ENCODE measurements at places on chromosomes 4 and X.

GRCh38 chr4:16154451-16154850 is 70.6 kb upstream of the PROM1 start:
- DNase-seq = no peak

DNA sequence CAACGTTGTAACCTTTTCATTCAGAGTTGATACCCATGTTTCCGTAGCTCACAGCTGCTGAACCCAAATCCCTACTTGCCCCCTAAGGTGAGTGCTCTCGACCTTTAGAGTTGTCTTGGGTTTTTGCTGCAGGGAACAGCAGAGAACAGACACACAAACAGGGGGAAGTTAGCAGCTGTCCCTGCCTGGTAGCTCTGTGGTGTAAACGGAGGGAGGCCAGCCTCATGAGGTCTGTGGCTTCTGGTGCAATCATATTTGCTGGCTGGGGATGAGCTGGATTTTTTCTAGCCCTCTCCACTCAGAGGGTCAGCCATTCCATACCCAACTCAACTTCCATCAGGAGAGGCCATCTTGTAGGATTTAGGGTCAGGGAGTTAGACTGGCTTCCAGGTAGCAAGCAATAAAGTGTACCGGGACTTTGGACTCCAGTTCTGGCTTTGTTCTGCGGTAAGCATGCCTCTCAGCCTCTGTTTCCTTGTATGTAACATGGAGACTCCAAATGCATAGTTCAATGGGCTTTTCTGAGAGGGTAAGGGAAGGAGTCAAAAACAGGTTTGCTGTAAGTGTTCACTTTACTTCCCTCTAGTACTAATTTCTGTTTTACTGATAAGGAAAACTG is 218.9 kb downstream of the MID1IP1 start:
- no peak for DNase-seq

DNA sequence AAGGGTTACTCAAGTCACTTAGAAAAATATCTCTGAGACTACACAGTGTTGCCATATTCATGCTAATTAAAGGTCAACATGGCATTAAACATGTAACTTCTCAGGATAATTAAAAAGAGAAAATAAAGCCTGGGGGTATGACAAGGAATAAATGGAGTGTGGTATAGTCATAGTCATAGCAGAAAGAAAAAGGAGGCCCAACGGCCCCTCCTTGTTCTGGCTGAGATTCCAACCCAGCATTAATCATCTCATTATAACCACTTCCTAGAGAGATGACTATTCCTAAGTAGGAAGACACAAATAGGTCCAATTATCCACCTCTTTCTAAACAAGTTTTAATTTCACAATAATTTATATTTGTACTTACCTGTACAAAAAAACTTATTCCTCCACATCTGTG is 778.4 kb upstream of the AADAT start:
- DNase-seq = no peak

DNA sequence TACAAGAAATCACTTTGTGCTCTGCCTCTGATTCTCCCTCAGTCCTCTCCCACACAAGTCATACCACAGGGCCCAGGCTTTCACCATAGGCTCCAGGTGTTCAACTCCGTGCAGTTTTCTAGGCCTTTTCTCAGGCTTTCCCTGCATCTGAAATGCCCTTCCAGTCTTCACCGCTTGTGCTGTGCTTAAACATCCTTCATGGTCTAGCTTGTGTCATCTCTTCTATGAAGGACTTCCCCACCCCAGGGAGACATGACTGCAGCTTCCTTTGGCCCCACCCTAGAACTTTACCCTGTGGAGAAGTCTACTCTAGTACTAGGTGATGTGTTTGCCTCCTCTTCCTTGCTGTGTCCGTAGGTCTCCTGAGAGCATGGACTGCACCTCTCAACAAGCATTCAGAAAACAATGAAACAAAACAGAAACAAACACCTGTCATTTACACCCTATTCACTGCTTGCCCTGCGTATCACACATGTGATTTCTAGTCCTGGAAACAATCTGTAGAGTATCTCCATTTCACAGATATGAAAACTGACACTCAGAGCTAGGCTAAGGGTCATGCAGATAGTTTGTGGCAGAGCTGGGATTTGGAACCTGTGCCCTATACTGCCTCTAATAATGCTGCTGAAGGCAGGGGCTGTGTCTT is 22.7 kb upstream of the LEF1 start:
- DNase-seq = no peak

GRCh38 chrX:56744996-56745395 is 16.0 kb downstream of the NBDY start:
- no peak for DNase-seq

DNA sequence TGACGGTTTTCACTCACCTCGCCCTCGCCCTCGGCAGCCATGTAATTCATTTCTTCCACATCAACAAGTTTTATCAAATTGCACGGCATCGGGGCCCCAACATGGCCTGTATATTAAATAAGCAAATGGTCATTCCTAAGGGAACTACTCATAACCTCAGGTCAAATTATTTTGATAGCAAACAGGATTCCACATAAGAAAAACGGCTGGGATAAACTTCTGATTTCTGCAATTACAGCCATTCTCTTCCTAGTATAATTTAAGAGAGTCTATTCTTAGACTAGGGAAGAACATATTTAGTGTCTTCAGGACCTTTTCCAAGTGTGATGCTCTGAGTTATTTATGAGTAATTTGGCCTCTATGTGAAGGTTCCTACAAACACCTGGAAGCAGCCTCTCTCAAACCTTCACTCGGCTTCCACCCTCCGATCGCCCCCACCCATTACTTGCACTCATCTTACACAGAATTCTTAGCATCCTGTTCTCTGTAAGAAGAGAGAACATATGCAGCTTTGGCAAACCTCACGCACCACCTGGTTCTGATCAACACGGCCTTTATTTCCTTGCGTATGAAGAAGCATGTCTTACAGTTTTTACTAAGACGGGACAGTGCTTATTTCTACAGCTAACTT is 29.4 kb upstream of the CENPU start:
- no peak for DNase-seq

GRCh38 chrX:10008483-10009056 is 41.4 kb downstream of the CLDN34 start:
- no peak for DNase-seq

GRCh38 chr4:8589823-8590545 is 2.6 kb upstream of the CPZ start:
- no peak for DNase-seq

GRCh38 chr4:85826060-85826678 is 351.2 kb downstream of the ARHGAP24 start:
- DNase-seq = no peak

GRCh38 chr4:98262431-98262830 is 1.2 kb downstream of the RAP1GDS1 start:
- DNase-seq = no peak

DNA sequence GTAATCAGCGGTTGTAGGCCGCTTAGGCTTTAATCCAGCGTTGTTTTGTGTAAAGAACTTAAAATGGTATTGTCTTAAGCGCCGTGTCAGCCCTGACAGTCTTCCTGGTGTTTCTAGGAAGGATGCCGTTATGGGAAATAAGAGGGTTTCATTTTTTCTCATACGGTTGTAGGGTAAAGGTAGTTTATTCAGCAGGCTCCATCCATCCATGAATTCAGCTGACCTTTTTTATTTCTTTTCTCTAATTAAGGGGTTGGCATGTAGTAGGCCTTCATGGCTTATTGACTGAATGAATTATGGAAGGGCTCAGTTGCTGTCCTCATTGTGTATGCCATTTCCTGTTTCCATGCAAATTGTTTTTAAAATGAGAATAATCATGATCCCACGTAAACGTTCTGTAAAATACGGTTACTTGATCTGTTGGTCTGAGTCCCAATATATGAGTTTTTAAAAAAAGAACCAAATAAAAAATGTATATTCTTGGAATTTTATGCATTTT is 693 bp downstream of the OCIAD1 start:
- no peak for DNase-seq

DNA sequence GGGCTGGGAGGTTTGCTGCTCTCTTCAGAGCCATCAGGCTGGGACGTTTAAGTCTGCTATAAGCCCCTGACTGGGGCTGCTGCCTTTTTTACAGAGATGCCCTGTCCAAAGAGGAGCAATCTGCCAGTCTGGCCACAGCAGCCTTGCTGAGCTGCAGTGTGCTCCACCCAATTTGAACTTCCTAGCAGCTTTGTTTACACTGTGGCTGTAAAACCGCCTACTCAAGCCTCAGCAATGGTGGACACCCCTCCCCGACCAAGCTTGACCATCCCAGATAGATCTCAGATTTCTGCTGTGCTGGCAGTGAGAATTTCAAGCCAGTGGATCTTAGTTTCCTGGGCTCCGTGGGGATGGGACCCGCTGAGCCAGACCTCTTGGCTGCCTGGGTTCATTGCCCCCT is 40.7 kb downstream of the SPATA18 start:
- DNase-seq = no peak

GRCh38 chrX:154020536-154021115 is 924 bp upstream of the IRAK1 start:
- DNase-seq = no peak

DNA sequence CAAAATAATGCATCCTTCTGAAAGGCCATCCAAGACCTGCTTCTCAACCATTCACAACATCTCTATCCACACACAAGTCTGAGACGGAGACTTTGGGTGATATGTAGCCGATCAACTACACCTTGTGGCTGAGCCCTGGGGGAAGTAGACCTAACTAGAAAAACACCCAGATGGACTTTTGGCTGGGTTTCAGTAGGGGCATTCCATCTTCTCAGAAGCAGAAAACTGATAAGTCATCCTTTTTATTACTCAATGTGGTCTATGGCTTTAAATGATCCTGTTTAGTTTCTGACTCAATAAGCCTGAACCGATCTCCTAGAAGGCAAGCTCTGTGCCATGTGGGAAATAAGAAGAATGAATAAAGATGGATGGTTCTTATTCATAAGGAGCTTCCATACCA is 82.5 kb upstream of the AFF2 start:
- no peak for DNase-seq

GRCh38 chr4:169245061-169245460 is 25.7 kb downstream of the SH3RF1 start:
- DNase-seq = no peak

GRCh38 chrX:30572004-30572403 is 5.6 kb downstream of the TASL start:
- no peak for DNase-seq

- no peak for DNase-seq
These were observed 202.7 kb downstream of the SPRY1 start for GRCh38 chr4:123599061-123599919.

GRCh38 chr4:48778431-48779094 is 1.5 kb downstream of the FRYL start:
- DNase-seq = no peak

GRCh38 chrX:129665916-129666644 is 11.3 kb upstream of the APLN start:
- DNase-seq = no peak
